ENCODE measurements at places on chromosomes 13 and 19.

DNA sequence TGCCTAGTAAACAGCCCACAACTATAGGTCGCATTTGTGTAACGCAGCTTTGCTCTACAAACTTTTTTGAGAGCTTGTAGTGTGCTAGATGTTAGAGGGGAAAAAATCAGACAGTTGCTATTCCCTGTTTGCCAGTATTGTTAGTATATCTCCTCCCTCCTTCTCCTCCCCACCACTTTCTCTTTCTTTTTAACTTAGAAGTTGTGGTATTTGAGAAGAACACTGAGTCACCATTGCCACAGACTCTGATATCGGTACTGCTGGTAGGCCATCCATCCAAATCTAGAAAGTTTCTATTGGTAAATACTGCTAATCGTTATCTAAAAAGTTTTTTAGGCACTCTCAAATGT lies 666 bp downstream of the POMP start:
- DNase-seq = no peak

GRCh38 chr19:35075202-35076025 lies 33.9 kb downstream of the HPN start:
- DNase-seq = no peak

DNA sequence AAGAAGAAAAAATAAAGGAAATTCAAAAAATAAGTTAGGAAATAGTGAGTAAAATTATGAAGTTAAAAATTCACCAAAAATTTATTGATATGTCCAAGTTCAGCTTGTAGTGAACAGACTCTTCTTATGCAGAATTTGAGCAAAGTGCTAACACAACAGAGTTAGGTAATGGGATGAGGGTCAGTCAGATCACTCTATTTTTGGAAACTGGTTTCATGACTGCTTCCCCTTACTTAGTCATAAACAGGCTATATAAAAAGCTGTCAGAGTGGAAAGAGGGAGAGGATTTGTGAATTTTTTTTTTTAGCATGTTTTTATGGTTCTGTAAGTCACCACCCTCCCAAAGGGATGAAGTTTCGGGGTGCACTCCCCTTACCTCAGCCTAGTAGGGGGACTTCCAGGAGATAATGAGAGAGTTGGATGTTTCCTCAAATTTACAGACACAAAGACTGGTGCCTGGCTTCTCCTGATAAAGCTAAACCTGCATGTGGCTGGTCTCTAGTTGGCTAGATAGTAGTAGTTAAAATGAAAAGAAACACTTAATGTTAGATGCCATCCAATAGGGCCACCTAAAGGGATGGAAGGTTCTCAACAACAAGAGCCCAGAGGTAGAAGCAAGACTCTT lies 4.5 kb downstream of the CPB2 start:
- no peak for DNase-seq

DNA sequence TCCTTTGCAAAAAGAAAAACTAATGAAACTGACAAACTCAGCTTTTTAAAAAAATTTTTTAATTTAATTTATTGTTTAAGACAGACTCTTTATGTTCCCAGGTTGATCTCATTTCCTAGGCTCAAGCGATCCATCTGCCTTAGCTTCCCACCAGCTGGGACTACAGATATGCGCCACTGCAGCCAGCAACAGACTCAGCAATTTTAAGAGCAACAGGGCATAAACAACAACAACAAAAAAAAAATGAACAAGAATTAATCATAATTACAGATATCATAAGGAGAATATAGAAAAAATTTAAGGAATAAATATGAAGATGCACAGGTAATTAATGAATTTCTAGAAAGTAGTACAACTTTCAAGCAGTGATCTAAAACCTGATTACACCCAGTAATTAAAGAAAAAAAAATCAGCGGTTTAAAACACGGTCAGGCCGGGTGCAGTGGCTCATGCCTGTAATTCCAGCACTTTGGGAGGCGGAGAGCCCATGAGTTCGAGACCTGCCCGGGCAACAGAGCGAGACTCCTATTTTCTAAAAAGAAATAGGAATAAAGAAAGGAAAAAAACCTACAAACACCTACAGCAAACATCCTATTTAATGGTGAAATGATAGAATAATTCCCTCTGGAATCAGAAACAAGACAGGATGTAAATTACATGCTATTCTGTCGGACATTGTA lies 1.4 kb downstream of the ZNF699 start:
- no peak for DNase-seq

- no peak for DNase-seq
These were observed 209.1 kb downstream of the DIAPH3 start for GRCh38 chr13:59954601-59955000.

GRCh38 chr13:48317511-48318376 lies 14.2 kb downstream of the RB1 start:
- DNase-seq = no peak

GRCh38 chr19:3785938-3786824 lies at the start of gene MATK:
Gene MATK (minus strand): TSS chr19:3786381. CDS start chr19:3785135, 1,246 bp downstream.
- DNase-seq = no peak

- DNase-seq = no peak
These were observed 66.1 kb upstream of the FRY start for GRCh38 chr13:31965361-31966066.

GRCh38 chr19:4559569-4559968 lies at the start of gene SEMA6B:
Gene SEMA6B (minus strand): TSS chr19:4559684. CDS start chr19:4558457, 1,227 bp downstream.
- DNase-seq = no peak

DNA sequence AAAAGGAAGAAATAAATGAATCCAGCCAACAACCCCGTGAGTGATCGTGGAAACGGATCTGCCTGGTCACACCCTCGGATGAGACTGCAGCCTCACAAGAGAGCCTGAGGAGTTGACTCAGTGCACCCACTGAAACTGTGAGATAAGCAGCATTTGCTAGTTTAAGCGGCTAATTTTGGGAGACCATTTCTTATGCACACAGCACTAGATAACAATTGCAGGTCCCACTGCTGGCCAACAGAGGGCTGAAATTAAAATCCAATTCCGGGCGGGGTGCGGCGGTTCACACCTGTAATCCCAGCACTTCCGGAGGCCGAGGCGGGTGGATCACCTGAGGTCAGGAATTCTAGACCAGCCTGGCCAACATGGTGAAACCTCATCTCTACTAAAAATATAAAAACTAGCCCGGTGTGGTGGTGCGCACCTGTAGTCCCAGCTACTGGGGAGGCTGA lies 3.6 kb downstream of the UQCR11 start:
- DNase-seq = no peak

DNA sequence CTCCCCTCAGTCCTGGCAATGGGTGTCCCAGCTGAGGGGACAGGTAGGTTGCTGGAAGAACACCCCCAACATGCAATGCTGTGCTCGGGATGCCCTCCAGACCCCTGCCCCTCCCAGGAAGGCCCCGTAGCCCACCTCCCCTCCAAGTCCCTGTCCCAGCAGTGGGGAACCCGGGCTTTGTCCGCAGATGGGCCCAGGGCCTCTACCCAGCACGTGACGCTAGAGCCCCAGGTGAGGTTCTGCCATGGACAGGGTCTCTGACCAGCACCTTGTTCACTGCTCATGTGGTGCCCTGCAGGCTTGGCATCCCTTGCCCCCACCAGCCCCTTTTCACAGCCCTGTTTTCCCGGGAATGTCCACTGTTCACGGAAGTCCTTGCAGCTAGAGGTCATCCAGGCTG lies 220.0 kb upstream of the SGCG start:
- no peak for DNase-seq

- no peak for DNase-seq
These were observed 527 bp upstream of the EMC10 start for GRCh38 chr19:50475736-50476223.

DNA sequence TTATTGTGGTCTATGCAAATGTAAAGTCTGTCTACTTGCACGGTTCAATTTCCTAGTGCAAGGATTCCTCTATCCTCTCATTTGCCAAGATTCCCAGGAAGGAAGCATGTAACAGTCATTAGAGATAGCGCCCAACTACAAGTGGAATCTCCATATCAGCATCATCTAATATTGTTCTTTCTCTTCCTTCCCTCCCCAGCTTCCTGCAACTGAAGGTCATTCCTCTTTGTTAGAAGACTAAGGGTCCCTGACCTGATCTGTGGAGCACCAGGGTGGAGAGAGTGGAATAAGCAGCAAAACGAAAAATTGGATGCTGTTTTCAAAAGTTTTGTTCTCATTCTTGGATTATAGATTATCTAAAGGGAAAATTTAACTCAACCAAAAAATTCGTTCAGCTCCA lies 714.0 kb downstream of the DIAPH3 start:
- no peak for DNase-seq

- DNase-seq = no peak
These were observed 97.4 kb downstream of the ATP8A2 start for GRCh38 chr13:25469169-25469525.

GRCh38 chr13:94154367-94154766 lies 325.1 kb downstream of the DCT start:
- DNase-seq = no peak

DNA sequence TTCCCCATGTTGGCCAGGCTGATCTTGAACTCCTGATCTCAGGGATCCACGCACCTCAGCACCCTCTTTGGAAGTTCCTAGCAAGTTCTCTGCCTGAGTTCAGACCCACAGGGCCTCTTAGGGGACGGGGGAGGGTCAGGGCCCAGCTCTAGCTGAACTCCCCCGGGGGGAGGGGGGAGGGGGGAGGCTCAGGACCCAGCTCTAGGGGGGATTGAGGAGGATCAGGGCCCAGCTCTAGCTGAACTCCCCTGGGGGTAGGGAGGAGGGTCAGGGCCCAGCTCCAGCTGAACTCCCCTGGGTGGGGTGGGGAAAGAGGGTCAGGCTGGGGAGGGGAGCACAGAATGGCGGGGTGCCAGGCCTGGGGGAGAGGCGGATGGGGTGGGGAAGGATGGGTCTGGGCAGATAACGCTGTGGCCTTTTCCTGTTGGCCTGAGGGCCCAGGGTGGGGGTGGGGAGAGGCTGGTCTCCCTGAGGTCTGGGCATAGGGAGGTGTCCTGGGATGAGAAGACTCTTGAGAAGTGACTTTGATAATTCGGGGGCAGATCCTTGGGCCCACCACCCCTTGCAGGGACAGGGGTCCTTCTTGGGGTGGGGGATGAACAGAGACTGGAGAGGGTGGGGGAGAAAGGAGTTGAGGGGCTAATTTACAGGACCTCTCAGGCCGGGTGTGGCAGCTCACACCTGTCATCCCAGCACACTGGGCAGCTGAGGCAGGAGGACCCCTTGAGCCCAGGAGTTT lies 5.5 kb upstream of the PTBP1 start:
- no peak for DNase-seq

- no peak for DNase-seq
These were observed 49.6 kb upstream of the MED4 start for GRCh38 chr13:48144413-48145035.

- no peak for DNase-seq
These were observed 12.9 kb upstream of the IGFL1 start for GRCh38 chr19:46216612-46217011.

GRCh38 chr19:49679771-49680413 lies 2.8 kb downstream of the PRMT1 start:
- no peak for DNase-seq

DNA sequence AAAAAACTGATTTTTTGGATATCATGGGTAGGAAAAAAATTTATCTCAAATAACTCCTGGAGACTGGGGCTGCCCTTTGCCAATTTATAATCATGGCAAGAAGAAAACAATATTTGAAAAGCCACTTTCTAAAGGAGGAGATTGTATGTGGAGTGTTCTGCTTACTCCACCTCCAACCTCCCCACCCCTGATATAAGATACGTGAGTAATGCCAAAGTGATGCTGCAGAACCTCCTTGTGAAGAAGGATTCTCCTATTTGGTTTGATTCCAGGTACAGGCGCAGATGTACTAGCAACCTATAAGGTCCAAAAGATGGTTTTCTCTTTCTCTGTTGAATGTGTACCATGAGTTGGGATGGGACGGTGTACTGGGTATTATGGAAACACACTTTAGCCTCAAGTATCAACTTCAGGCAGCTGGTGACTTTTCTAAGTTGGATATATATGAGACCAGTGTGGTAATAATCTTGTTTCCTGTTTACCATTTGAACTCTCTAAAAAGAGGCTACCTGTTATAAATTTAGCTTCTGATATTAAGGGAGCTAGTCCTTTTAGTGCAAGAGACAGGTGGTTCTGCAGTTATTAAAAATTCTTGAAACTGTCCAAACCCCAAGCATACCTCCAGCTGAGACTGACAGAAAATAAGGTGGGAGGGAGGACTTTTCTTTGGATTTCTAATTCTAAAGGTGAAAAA lies 724.0 kb upstream of the MIR17HG start:
- no peak for DNase-seq

- DNase-seq = no peak
These were observed 208.0 kb downstream of the DLEU7 start for GRCh38 chr13:50635504-50635903.

DNA sequence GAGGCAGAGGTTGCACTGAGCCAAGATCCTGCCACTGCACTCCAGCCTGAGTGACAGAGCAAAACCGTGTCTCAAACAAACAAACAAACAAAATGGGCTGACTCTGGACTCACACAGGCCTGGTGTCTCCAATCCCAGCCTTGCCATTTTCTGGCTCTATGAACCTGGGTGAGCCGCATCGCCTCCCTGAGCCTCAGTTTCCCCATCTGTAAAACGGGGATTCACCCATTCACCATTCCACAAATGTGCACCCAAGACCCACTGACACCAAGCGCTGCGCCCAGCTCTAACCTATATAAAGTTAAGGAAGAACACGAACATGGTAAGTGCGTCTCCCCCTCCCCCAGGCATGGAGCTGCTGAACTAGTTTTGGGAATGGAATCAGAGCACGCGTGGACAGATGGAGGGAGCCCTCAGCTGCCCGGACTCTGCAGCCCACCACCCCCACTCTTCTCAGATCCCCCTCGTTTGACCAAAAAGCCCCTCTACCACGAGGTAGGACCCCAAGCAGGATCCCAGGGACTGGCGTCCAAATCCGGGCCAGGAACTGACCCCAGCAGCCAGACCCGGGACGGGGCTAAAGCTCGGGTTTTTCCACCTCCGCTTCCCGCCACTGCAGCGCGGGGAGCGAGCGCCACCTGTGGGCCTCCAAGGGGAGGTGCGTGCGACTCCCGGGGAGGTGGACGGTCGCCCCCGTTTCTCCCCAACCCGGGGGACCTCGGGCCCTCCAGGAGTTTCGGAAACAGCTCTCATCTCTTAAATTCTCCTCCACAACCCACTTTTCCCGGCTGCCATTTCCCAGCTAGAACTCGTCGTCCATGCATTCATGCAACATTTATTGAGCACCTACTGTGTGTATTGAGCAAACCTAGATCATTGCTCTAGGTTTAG lies 33.0 kb upstream of the ADGRE5 start:
- DNase-seq = peak; percentile 83

- DNase-seq = no peak
These were observed 4.2 kb upstream of the SPACA6 start for GRCh38 chr19:51688671-51689571.
